NCI-H446 (cell line): ENCODE measurements at places on chromosomes 11 and 22.

DNA sequence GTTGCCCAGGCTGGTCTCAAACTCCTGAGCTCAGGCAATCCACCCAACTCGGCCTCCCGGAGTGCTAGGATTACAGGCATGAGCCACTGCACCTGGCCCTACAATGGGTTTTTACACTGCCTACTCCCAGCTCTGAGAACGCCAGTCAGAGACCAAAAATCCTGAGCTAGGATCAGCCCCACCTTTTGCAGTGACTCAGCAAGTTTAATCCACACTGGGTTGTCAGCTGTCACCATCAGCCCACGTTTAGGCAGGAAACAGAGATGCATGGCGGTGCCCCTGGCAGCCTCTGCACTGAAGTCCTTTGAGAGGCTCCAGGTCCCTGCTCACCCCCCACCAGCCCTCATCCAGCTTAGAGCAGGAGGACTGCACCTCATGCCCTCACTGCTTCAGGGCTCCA lies 117.6 kb downstream of the ARHGAP8 start:
- DNase-seq: no peak

DNA sequence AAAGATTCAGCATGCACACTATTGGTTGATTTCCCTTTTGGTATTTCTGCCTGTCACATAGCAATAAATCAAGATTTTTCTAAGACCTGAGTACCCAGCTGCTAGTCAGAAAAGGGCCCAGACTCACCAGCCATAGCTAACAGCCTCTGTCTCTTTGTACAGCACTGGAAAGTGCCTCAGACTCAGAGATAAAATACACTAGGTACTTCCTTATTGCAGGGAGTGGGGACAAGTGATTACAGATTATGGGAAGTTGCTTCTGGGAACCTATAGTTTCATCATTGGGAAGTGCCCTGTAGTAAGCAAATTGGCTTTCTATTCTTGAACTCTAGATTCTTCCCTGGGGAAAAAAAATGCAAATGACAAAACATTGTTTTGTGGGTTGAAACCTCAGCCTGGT lies at the start of gene CASP5:
CASP5 (minus strand) TSS at position 166 of the 400 bp plus-strand sequence; CDS start at position 134, 32 bp downstream.
- DNase-seq: no peak

GRCh38 chr22:31917227-31917921 lies 27.0 kb upstream of the YWHAH start:
- DNase-seq: no peak

DNA sequence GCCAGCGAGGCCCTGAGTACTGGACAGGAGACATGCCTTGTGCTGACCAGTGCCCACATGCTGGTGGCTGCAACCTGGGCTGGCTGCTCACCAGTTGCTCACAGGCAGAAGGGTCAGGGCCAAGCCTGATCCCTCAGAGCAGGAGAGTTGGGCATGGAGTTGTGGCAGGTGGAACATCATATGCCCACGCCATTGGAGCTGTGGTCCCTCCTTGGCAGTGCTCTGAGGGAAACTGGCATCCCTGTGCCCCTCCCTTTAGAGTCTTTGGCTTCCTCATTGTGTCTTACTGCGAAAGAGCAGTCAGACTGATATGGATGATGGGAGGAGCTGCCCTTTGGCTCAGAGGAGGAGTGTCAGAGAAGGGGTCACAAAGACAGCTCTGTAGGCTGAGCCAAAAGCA lies 3.1 kb upstream of the MYEOV start:
- DNase-seq: no peak

GRCh38 chr22:37277384-37277783 lies 4.9 kb upstream of the CYTH4 start:
- no peak for DNase-seq

DNA sequence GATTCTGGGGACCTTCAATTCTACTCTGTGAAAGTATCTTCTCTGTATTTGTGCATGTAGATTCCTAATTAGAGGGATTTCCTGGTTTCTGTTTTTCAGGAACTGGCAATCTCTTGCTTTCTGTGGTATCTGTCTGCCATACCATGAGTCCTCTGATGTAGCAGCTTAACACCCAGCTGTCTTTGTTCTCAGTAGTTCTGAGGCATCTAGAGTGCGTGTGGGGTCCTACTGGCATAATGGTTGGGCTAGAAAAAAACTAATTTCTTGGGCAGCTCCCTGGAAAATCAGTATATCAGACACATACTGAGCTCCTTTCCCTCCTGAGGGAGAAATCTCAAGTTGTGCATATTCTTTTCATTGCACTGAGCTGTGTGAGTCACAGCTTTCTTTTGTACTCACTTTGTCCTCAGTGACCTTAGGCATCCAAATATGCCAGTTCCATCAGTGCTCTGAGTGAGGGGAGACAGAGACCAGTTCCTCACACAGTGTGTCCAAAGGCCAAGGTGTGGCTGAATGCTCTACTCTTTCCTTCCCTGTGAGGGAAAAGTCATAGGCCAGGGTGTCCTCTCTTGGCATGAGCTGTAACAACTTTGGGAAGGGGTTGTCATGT lies 35.5 kb upstream of the SLC22A24 start:
- DNase-seq: no peak

GRCh38 chr11:66473608-66474515 lies 6.4 kb upstream of the DPP3 start:
- DNase-seq: no peak

DNA sequence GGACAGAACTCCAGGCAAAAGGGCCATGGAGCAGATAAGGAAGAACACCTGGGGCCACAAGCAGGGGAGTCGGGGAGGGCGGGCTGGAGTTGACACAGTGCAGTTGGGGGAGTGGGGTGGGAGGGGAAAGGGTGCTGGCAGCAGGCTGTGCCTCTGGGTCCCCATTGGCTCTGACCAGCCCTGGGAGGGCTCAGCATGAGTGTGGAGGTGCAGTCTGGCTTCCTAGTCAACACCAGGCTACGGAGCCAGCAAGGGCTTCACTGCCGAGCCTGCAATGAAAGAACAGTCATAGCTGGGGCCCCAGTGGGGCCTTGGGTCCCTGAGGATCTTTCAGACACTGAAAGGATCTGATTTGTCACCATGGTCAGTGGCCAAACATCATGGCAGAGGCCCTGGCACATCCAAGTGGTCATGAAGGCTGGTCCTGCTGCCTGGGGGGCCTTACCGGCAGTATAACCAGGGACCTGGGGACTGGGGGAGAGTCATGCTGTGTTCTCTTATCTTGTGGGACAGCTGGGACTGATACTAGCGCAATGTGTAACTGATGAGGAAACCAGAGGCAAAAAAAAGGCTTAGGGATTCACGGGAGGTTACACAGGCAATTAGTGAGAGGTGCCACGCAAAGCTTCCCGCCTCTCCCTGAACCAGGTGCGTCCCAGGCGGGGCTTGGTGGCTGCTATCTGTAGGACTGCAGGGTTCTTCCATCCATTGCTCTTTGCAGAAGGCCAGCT lies 11.6 kb downstream of the SLC37A2 start:
- DNase-seq: no peak

GRCh38 chr11:77080643-77081210 lies 14.0 kb downstream of the CAPN5 start:
- no peak for DNase-seq

GRCh38 chr11:93476796-93477195 lies 66.4 kb downstream of the SMCO4 start:
- no peak for DNase-seq

DNA sequence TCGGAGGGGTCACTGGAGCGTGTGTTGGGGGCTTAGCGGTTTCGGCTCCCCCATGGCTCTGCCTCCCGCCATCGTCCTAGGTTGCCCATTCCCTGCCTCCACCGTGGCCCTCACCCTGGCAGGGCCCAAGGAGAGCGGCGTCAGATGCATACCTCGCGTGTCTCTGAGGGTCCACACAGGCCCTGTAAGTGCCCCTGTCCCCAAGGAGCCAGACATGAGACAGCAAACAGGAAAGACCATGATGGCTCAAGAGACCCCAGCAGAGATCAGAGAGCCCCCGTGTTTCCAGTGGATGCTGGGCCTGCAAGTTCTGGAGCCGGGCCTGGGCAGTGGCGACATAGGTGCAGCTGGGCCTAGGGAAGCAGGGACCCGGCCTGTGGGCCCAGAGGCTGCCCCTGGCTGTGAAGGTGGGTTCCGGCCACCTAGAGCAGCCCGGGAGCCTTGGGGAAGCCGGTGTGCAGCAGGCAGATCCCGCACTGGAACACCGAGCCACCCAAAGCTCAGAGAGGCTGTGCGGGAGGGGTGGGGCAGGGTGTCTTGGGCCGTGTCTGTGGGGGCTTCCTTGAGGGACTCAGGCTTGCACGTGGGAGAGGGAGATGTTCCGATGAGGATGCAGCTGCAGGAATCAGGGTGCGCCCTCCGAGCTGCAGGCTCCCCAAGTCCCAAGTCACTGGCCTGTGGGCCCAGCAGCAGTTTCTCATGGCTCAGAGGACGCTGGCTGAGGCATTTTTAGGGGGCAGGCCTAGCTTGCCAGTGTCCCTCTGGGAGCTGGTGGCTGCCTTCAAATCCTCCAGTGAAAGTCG lies 126.4 kb downstream of the KCNQ1OT1 start:
- DNase-seq: no peak

- no peak for DNase-seq
These were observed 182.8 kb upstream of the SYN3 start for GRCh38 chr22:33240888-33241475.

- DNase-seq: peak; percentile 8
These were observed 22.1 kb downstream of the ATP6V1E1 start for GRCh38 chr22:17606496-17606895.

DNA sequence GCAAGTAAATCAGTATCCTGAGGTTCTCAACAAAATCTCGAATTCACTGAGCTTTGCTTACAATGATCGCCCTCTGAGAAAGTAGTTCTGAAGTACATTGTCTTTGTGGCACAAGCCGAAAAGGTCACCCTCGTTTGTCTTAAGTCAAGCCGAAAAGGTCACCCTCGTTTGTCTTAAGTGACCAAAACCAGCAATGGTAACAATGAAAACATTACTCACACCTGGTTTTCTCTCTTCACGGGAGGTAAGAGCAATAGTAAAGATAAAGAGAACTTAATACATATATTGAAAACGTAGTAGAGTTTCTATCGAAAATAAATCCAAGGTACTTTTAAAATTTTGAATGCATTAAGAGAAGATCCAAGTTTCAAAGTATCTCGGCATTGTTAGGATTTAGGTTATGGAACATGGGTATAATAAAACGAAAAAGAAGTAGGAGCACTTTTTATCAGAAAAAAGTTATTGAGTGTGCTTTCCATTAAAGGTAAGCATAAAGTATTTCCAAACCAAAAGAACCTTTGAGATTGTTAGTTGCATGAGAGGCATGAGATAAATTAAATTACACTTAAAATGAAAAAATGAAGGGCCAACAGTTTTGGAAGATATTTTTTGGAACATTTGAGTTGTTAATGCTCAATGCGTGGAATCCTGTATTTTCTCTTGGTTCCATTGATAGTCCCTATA lies 1.2 kb downstream of the BARX2 start:
- no peak for DNase-seq

DNA sequence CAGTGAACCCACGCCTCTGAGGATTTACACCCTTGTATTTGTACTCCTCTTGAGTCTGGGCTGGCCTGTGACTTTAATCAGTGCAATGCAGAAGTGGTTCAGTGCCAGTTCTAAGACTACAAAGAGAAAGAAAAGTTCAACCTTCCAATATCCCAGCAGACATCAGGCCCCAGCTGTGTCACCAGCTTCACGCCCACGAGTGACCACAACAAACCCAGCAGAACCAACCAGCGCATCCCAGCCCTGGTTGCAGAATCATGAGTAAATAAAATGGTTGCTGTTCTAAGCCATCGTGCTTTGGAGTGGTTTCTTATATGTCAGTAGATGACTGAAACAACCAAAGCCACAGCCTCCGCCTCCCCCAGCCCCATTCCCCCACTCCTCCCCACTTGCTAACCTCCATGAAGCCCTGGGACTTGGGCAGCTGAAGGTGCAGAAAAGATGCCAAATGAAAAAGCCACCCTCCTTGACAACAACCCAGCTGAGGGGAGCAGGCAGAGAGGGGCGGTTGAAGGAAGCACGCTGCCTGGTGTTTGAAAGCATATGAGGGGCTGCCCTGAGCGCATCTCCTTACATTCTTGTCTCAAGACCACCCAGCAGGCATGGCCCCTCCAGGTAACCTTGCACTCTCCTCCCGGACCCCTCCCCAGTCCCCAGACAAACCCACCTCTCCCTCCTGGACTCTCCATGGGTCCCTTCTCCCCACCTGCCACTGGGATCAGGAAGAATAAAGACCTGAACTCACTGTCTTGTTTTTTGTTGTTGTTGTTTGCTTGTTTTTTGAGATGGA lies 20.9 kb downstream of the TSKU start:
- DNase-seq: no peak

DNA sequence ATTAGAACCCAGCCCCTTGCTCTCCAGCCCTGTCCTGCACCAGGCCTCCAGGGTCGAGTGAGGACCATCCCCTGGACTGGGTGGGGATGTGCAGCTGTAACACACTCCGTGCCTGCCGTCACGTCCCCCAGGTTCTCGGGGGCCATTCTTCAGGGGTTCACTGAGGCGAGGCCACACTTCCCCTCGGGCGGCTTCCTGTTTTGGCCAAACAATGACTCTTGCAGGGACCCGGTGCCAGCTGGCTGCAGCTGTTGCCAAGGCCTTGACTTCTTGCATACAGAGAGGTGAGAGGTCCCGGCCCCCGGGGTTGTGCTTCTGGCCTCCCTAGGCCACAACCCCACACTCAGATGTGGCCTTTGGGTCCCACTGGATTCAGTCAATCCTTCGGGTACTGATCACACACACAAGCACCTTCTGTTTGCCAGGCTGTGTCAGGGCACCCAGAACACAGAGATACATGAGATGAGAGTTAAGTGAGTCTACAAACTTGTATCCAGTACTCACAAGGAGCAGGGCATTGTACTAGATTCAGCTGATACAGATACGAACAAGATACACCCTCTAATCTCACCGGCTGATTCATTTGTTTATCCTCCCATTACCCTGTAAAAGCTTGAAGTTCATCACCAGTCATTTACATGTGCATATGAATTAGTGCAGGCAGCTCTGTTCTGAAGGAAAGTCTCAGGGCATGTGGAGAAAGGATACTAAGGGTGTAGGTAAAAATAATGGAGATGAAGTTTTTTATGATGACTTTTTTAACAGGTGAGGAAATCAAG lies 32.9 kb downstream of the LRRC32 start:
- DNase-seq: no peak

DNA sequence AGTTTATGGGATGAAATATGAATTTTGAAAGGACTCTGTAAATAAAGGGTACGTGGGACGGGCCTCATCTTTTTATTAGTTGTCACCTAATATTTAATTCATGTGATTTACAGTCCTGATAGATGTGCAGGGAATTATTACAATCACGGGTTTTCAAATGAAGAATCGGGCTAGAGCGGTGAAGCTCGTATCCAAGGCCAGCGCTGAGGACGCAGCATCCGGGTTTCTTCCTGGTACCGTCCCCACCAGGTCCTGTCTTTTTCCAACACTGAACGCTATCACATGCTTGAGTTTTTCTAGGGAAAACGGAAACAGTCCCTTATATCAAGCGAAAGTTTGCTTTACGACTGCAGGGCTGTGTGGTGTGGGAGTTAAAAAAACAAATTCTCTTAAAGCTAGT lies 787 bp downstream of the SMDT1 start:
- DNase-seq: peak; percentile 30

GRCh38 chr11:72251614-72252013 lies 7.6 kb upstream of the PHOX2A start:
- DNase-seq: no peak
